ENCODE measurements at places on chromosomes 3 and 15.
A peak's percentile ranks its signal among the peaks of the same experiment; 100 is the strongest.

DNA sequence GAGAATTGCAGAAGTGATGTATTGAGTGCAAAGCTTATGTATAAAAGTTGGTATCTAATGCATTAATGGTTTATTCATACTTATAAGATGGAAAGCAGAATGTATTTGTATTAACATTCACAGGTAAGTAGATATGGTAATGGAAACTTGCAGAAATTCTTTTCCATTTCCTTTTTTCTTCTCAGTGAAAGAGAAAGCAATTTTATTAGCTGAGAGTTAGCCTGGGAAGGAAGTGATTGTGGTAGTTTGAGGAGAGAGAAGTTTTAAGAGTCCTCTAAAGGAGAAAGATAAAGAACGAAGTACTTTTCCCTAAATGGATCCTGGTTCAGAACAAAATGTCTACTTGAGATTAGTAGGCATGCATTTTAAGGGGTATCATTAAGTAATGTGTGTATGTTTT lies 60.1 kb upstream of the OSTN start:
- no peak for DNase-seq

DNA sequence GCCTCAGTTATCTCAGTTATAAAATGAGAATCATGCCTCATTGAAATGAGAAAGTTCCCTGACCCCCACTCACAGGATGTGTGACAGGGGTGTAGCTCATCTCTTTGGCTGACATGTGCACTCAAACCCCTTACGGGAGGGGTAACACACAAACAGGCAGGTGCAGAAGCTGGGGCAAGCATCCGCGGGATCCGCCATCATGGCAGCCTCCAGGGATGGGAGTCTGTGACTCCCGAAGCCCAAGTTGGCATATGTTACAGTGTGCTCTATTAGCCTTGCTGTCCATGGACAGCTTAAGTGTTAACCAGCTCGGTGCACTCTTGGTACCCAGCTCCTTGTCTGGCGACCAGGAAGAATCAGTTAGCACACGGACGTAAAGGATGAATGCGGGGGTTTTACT lies 822.7 kb upstream of the SEMA6D start:
- DNase-seq, result no peak

DNA sequence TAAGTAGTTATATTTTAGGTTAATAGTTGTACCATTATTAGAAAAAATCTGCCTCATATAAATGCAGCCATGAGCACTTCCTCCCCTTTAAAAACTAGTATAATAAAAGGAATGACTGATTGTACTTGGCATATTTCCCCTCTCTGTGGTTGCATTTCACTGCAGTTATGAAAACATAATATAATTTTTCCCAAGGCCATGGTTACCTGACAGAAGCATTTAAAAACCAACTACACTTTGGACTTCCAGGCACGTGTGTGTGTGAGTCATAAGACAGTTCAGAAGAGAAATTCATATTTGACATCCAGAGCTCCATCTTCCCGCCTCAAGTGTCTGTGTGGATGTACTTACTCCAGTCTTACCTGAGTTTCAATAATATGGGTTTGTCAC lies 828.2 kb upstream of the CFAP20DC start:
- DNase-seq, result no peak

DNA sequence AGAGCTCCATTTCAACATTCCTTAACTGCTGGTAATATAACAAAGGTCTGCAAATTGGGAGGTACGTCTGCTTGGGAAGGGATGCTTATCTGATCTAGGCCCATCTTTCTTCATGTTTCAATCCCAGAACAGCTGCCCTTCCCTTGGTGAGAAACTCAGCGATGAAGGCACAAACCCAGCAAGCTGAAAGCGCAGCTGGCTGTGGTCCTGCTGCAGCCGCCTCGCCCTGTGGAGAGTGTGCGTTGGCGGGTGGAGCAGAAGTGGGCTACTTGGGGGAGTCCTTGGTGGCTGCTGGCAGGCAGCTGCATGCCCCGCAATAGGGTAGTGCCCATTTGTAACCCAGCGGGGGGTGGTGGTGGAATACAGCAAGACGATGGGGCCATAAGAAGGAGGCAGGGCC lies 160.6 kb upstream of the WNT5A start:
- DNase-seq, result no peak

- DNase-seq, result no peak
These were observed 316.8 kb upstream of the CTDSPL start for GRCh38 chr3:37544869-37545352.

- no peak for DNase-seq
These were observed 362.4 kb downstream of the CGGBP1 start for GRCh38 chr3:87696124-87697013.

DNA sequence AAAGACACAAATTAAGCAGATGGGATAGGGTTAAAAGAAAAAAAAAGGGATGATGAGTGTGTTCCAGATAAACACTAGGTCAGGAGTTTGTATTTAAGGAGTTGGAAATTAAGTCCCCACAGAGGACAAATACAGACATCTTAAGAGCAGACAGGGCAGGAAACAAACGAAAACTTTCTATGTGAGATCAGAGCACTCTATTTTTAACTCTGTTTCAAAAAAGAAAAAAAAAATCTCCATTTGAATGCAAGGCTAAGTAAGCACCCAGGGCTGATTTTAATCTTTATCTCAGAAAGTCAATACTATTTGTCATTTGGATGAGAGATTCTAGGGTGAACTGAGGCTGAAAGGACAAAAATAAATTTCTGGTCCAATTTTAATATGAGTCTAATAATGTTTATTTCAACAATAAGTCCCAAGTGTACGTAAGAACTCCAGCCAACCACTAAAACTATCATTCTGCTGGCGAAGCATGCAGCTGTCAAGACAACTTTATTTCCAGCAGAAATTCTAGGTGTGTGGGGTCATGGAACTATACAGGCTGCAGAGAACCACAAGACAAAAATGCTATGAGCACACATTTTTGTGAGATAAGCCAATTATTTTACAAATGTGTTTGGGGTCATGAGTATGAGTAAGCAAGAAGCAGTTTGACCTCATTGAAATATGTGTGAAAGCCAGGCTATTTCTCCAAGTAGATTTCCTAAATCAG lies 186.1 kb downstream of the FMN1 start:
- no peak for DNase-seq

DNA sequence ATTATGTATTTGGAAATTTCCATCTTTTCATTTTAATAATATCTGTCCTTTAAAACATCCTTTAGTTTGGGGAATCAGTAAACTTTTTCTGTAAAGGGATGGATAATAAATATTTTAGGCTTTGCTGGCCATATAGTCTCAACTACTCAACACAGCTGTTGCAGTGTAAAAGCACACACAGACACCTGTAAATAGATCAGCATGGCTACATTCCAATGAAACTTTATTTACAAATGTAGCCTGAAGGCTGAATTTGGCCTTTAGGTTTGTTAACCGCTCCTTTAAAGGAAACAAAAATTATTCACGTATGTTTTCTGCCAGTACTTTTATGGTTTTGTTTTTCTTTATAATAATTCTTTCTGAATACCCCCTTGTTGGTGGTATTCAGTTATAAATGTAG lies 184.8 kb downstream of the ADAMTSL3 start:
- no peak for DNase-seq

GRCh38 chr3:147472846-147473245 lies 63.7 kb downstream of the ZIC1 start:
- DNase-seq, result no peak

DNA sequence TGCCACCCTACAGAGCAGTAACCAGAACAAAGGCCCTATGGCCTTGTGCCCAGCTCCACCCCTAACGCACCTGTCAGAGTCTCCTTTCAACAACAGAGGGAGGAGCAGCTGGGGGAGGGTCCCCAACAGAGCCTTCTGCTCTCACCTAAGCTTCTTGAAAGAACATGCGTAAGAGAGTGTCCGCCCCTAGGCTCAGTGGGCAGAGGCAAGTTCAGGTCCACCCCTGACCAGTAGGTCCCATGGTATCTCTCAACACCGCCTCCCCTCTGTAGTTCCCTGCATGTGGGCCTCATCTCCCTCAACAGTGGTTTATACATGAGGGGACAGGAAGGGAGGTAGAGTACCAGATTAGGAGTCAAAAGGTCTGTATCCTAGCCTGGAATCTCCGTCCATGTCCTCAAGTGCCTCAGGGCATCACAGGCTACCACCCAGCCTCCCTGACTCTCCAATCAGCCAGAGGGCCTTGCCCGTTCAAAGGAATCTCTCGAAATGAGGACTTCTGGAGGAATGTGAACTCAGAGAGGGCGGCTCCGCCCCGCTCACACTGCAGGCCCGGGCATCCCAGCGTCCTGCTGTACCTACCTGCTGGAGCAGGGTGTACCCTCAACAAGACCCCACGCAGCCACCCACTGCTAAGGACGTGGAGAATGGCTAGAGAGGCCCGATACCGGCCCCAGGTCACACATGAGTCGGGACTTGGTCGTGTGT lies 680 bp downstream of the POC1A start:
- DNase-seq, result no peak

DNA sequence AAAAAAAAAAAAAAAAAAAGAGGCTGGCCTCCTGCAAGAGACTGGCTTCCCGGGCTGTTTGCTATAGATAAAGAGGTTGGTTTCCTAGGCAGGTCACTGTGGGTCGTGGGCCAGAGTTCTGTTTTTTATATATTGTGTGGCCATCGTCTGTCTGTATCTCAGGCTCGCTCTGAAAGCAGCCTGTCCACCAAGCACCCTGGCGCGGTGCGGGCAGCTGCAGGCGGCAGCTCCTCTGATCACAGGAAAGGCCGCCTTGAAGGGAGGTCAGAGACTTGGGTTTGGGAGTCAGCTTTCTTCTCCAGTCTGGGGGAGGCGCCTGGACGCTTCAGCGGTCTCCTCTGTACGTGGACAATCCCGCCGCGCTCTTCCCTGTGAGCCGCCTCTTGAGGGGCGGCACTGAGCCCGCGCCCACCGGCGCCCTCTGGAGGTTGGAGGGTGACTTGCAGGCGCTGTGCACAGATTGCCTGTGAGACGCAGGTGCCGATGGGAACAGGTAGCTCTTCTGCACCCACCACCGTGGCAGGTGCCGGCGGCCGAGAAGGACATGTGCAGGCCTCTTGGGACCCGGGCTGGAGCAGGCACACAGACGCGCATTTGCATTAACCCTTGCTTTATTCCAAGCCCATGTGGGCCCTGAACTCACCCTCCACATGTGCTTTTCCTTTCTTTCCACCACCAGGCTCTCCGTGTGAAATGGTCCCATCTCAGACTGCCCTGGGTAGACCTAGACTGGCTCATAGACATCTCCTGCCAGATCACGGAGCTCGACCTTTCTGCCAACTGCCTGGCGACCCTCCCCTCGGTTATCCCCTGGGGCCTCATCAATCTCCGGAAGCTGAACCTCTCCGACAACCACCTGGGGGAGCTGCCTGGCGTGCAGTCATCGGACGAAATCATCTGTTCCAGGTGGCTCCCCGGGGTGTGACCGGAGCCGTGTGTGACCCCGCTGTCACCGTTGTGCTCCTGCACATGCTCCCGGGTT lies 89.3 kb downstream of the LRRK1 start:
- DNase-seq, result peak; percentile 86

GRCh38 chr3:16399473-16399872 lies 114.0 kb downstream of the RFTN1 start:
- no peak for DNase-seq

DNA sequence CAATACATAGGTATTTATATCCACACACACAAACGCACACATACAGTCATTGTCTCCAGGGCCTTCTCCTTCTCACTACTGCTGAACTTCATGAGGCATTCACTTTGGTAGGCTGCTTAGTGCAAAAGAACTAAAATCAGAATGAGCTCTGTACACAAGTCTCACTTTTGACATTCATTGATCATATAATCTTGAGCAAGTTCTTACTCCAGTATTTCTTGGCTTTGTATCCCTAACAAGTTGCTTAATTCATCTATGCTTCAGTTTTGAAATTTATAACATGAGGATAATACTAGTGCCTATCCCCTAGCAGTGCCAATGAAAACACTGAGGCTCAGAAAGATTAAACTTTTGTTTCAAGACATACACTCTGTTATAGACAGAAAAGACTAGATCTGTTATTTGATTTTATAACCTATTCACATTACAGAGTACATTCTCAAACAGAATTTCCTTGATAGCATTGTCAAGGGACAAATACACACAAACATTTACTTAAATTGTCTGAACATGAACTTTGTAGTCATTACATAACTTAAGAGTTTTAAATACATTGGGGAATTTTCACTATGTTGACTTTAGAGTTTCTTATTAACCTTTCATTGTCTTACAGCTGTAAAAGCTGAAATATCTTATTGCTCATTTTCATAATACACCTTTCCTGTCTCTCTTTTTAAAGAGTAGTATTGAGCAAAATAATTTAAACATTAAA lies 55.0 kb upstream of the SI start:
- no peak for DNase-seq

DNA sequence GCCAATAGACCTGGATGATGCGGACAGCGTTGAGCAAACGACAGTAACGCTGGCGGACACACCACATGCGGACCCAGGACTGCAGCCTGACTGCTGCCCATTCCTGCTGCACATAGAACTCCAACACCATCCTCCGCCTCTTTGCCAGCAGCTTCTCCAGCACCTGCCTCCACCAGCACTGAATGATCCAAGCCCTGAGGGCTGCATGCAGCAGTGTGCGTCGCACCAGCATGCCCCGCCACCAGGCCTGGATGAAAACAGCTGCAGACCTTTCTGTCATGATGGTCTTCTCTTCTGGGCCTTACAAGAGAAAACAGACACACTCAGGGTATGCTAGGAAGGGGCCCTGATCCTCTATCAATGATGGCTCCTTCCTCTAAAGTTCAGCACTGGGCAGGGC lies 1.5 kb downstream of the IQCF5 start:
- no peak for DNase-seq

- DNase-seq, result no peak
These were observed 171.0 kb downstream of the EPHA3 start for GRCh38 chr3:89278302-89279025.

DNA sequence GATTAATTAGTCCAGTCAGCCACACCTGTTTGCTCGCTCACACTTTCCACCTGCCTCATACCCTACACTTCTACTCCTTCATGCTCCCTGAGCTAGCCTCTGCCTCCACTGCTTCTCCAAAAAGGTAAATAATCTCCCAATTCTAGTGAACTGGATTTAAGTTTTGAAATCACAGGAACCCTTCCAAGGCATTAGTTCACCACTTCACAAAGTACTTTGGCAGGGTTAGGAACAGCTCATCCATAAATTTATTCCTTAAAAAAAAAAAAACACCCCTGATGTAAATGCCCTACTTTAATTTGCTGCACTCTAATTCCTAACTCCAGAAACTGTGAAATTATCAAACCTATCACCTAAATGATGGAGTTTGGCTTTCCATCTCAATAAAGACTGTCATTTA lies 58.3 kb downstream of the GADL1 start:
- DNase-seq, result no peak

DNA sequence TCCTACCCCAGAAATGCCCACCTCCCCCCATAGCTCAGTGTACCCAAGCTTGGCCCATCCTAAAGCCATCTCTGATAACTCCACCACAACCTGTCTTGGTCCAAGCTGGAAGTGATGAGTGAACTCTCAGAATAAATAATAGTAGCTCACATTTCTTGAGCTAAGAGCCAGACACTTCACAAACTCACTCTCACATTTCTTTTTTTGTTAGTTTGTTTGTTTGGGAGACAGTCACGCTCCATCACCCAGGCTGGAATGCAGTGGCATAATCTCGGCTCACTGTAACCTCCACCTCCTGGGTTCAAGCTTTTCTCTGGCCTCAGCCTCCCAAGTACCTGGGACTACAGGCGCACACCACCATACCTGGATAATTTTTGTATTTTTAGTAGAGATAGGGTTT lies 46.2 kb downstream of the LIPC start:
- DNase-seq, result no peak

- DNase-seq, result no peak
These were observed 8.3 kb downstream of the DAPK2 start for GRCh38 chr15:64037966-64038365.

- DNase-seq, result no peak
These were observed 85.5 kb downstream of the LIPC start for GRCh38 chr15:58517252-58517681.

GRCh38 chr3:171133337-171133736 lies 106.8 kb upstream of the SLC2A2 start:
- DNase-seq, result no peak

- no peak for DNase-seq
These were observed 117.4 kb downstream of the TIGIT start for GRCh38 chr3:114411190-114411668.
